Endothelial cell (in vitro differentiated cells): ENCODE measurements at places on chromosomes 1 and 21. TPM values are rescaled to one million over a fixed set of nuclear protein-coding genes. Genes with fewer than 3 reads are reported as not detected.

DNA sequence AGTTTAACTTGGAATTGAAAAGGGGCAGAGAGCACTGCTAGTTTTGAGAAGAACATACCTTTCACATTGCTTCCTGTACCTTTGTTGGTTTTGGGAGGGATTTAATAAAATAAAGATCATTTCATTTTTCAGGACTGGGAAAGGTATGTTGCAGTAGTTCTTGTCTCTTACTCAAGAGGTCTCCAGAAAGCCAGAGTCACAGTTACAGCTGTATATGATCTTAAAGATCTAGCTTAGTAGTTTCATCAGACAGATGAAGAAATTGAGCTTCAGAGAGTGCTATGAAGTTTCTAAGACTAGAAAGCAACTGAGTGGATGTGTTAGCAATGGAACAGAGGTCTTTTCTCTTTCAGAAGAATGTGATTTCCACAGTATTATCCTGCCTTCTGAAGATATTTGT is 1.0 kb downstream of the OR10K2 start:
- no peak for DNase-seq

GRCh38 chr1:28926629-28927265 is 12.4 kb downstream of the EPB41 start:
- DNase-seq, result no peak

GRCh38 chr21:42317826-42318746 is 2.9 kb upstream of the TFF3 start:
- DNase-seq, result no peak

DNA sequence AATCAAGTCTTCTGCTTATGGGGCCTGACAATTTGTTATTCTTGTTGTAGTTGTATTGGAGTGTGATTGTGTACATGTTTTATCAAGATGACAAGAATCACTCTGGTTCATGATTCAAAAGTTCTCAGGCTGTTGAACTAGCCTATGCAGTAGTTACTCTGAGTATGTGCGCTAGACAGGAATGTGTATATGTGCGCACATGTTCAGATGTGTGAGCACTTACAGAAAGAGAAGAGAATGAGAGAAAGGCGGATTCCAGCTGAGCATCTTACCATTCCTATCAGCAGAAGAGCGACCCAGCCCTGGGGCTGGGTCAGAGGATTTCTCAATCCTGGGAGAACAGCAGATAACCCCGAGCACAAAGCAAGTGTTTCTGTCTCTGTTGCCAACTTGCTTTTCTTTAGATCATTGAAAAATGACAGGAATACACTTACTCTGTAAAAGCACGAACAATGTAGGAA is 110.8 kb upstream of the HOOK1 start:
- DNase-seq, result no peak

DNA sequence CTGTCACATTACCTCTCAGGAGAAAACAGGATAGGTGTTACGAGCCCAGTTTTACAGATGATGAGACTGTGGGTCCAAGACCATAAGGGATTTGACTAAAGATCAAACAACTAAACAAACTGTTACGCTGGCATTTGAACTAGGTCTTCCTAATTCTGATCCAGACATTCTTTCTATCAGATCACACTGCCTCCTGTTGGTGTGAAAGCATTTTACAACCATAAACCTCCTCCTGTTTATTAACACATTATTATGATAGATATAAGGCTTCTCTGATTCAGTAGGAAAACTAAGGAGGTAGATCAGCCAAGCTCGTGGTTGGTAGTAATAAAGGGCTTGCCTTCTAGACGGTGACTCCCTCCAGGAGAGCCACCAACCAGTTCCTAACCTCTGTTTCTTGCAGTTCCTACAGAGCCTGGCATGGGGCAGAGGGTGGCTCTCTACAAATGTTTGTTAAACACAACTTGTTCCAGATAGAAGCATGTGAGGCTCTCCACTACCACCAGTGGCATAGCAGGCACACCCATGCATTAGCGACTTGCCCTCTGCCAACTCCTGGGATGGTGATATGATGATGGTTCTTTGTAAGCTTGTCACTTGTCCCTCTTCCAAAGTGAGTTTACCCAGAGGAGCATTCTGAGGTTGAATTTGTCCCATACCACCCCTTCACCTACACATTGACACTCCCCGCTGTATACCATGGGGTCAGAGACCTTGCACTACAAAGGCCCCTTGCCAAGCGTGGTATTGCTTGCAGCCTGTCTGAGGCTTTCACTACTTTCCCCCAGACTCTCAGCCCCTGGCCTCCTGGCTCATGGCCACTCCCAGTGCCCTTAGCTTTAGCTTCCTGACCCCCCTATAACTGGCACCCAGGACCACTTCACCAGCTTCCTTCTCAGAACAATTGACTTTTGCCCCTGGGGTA is 96.4 kb upstream of the HOOK1 start:
- no peak for DNase-seq

DNA sequence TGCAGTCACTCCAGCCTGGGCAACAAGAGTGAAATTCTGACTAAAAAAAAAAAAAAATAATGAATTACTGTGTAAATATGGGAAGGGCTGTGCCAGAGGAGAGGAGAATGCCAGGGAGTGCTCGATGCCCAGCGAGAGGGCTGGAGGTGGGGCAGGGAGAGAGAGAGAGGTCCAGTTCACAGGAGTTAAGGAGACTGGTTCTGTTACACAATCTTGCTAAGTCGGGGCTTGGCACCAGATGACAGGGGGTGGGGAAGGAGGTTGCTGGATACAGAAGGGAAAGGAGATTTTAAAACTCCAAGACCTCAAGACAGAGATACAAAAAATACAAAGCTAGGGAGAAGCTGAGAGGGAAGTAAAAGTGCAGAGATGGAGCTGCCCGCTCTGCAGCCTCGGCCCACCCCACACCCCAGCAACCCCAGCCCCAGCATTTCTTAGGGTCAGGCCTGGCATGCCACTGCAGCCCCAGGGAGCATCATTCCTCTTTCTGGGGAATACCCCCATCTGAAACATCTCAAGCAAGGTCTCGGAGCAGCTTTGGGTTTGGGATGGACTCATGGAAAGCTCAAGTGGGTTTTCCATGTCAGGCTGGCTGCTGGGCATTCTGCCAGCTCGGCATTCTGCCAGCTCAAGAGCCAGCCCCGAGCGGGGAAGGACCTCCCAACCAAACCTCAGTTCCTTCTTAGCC is 991 bp downstream of the SELENBP1 start:
- no peak for DNase-seq

DNA sequence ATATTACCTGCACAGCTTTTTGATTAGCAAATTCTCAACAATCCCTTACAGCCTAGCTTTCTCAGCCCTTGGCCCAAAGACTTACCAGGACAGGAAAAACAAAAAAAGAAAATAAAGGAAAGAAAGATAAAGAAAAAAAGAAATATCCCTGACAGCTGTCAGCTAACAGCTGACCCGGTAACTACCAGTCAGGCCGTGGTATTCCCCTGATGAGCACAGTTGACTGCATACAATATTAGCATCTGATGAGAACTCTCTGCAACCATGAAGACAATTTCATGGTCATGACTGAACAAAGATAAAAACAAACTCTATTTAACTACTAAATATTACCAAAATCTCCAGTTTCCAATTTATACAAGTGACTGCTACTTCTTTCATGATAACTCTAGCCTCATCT is 798.8 kb downstream of the PLA2G4A start:
- DNase-seq, result no peak

- no peak for DNase-seq
These were observed 1.5 kb downstream of the TRNP1 start for GRCh38 chr1:26994787-26995517.

DNA sequence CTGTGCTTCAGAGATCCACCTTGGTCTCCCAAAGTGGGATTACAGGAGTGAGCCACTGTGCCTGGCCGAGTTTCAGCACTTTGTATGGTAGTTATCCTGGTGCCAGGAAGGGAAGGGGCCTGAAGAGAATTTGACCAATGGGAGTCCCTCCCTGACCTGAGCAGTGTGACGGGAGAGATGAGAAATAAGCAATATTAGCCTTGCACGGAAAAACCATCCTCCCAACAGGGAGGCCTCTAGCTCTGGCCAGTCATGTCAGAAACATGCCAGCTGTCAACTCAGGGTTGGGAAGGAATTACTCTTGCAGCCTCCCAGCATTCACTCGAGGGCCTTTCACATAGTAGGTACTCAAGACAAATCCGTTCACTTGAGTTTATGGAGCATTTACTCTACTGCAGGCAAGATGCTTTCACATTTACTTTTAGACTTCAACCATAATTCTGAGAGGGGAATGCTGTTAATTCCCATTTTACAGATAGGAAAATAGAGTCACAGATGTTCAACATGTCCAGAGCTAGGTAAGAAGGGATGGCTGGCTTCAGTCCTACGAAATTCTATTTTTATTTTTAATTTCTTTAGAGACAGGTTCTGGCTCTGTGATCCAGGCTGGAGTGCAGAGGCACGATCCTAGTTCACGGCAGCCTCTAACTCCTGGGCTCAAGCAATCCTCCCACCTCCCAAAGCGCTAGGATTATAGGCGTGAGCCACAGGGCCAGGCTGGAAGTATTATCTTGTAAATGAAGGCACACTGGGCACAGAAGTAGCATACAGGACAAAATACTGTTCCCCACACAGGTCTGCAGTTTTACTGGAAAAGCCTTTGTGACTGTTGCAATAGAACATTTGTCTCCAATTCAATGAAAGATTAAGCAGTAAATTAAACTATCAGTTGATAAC is 3.2 kb upstream of the ATP13A2 start:
- DNase-seq, result no peak

DNA sequence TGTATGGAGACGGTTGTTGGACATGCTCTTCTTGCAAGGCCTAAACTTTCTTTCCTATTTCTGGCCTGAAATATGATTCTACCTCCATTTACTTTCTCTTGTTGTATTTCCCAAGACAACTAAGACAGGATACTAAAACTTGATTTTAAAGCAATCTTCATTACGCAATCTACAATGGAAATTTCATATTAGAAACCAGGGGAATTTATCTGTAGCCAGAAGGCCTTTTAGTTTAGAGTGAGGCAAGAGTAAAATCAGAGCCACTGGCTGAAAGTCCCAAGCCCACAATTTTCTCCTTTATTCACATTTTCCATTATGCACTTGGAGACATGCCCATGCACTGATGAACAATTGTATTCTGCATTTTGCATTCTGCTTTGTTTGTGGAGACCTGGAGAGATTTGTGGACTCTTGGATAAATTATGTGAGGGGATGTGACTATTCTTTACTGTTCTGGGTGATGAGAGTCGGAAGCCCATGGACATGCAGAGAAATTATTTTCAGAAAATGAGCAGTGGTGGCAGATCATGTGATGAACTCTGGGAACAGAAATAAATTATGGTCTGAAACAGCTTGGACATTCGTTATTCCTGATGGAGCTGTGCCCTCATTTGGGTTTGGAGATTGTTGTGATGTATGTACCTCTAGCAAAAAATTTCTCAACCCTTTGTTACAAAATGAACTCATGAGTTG is 336.8 kb downstream of the SEC16B start:
- no peak for DNase-seq

DNA sequence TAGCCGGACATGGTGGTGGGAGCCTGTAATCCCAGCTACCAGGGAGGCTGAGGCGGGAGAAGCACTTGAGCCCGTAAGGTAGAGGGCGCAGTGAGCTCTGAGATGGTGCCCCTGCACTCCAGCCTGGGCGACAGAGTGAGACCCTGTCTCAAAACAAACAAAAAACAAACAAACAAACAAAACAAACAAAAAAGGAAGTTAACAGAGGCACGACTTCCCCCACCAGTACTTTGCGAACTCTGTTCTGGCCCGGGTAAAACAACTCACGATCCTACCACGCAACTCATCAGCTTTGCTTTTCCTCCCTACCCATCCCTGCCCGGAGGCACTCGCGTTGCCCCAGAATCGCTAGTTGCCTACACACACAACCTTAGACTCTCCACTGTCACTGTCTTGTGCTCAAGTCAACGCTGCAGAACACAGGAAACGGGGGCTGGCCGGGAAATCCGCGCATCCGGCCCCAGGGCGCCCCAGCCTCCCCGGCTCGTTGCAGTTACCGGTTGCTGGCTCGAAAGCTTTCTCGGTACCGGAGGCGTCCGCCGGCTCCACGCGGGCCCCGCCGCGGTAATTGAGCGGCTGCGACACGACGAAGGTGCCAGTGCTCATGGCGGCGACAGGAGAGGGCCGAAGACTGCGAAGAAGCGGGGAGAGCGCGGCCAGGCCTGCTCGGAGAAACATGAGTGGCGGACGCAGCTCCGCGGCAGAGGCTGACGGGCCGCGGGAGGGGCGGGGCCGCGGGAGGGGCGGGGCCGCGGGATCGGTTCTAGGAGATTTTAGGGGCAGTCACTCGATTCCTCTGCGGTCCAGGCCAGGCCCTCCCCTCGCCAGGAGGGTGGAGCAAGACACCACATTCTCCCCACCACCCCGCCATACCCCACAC is at the start of gene ALDH9A1:
ALDH9A1 (minus strand) TSS at position 682 of the 880 bp plus-strand sequence; CDS start at position 678, 4 bp downstream.
- peak; percentile 92 for DNase-seq

DNA sequence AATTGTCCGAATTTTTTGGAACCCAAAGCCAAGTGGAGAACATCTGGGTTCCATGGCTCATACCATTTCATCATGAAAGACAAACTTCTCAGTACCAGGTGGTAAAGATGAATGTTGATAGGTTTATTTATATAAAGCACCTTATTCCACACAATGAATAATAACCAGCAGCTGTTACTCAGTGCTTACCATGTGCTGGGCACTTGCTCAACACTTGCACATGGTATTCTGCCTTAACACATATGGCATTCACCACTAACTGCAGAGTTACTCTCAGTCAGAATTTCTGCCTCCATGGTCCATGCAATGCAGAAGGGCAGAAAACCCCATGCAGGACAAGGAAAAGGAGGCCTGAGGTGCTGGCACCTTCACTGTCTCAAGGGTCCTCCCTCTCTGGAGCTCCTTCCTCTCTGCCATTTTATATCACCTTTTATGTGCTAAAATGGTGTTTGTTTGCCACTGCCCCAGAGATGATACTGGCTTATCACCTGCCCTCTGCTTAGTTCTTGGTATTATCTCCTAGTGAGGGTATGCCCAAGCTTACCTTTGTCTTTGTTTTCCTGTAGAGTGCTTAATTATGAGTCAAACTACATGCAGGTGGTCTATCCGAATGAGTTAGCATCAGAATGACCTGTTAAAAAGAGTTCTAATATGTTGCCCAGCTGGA is 76.7 kb upstream of the ZNF326 start:
- no peak for DNase-seq

GRCh38 chr21:41217671-41218385 is 49.9 kb downstream of the BACE2 start:
- DNase-seq, result no peak

SELE gene
- total RNA-seq, result 14.3 TPM

ZNF436 gene
- 26.0 TPM for total RNA-seq

PAX7 gene
- 1.4 TPM for total RNA-seq

CPLANE2 gene
- total RNA-seq, result 3.6 TPM

FNDC10 gene
- 11.6 TPM for total RNA-seq

SLC35F3 gene
- total RNA-seq, result 0.36 TPM

SEMA4A gene
- total RNA-seq, result 2.2 TPM

SUSD4 gene
- 18.5 TPM for total RNA-seq

GJA8 gene
- not detected for total RNA-seq

THEM5 gene
- not detected for total RNA-seq

NBPF4 gene
- total RNA-seq, result not detected

UBE2U gene
- not detected for total RNA-seq

OR6K3 gene
- total RNA-seq, result not detected
